Memory B cell (primary cell): ENCODE measurements at places on chromosomes 16 and 17.

DNA sequence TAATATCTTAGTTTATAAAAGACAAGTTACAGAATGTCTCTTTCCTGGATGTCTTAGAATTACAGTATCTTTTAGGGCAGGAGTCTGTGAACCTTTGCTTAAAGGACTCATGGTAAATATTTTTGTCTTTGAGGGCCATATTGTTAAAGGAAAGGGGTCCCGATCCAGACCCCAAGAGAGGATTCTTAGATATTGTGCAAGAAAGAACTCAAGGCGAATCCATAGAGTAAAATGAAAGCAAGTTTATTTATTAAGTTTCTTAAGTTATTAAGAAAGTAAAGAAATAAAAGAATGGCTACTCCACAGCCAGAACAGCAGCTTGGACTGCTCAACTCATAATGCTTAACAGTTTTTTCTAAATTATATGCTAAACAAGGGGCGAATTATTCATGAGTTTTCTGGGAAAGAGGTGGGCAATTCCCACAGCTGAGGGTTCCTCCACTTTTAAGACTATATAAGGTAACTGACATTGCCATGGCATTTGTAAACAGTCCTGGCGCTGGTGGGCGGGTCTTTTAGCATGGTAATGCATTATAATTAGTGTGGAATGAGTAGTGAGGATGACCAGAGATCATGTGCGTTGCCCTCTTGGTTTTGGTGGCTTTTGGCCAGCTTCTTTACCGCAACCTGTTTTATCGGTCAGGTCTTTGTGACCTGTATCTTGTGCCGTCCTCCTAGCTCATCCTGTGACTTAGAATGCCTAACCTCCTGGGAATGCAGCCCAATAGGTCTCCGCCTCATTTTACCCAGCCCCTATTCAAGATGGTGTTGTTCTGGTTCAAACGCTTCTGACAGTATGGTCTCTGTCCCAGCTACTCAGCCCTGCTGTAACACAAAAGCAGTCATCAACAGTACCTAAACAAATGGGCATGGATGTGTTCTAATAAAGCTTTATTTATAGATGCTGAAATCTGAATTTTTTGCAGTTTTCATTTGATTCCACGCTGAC is 53.2 kb downstream of the BMERB1 start:
- no peak for DNase-seq

- no peak for DNase-seq
These were observed 14.2 kb downstream of the SPHK1 start for GRCh38 chr17:76398523-76399174.

DNA sequence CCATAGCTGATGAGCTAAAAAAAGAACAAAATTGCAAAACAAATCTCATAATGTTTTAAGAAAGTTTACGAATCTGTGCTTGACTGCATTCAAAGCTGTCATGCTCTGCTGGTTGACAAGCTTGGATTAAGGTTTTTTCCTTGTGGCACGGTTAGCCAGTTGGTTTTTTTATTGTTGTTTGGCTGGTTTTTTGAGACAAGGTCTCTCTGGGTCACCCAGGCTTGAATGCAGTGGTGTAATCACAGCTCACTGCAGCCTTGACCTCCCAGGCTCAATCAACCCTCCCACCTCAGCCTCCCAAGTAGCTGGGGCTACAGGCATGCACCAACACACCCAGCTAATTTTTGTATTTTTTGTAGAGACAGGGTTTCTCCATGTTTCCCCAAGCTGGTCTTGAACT is 45.7 kb downstream of the PHKB start:
- no peak for DNase-seq

- peak; percentile 25 for DNase-seq
These were observed 61.7 kb upstream of the LGALS9 start for GRCh38 chr17:27569257-27569722.

GRCh38 chr17:4074831-4075495 is 67.9 kb downstream of the ZZEF1 start:
- DNase-seq: no peak

- peak; percentile 51 for DNase-seq
These were observed 9.4 kb upstream of the CPSF4L start for GRCh38 chr17:73271072-73271471.

DNA sequence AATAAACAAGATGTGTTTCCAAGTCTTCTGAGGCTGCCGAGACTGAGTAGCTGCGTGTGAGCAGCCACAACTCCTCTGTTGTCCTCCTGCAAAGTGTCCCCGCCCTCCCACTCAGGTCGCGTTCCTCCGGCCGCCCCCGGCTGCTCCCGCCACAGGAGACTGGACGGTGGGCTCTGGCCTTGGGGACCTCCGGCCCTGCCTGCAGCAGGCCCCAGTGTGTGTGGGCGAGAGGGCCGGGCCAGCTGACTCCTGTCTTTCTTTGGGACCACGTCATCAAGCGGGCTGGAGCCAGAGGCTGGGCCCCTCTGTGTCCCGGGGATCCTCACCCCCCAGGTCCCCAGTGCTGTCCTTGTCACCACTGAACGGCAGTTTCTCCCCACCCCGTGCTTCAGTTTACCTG is 175.3 kb downstream of the NPIPB11 start:
- no peak for DNase-seq

GRCh38 chr17:28505986-28506665 is at the start of gene FOXN1:
FOXN1 (plus strand) TSS chr17:28506348; CDS start chr17:28523970, 17,622 bp downstream.
- no peak for DNase-seq

DNA sequence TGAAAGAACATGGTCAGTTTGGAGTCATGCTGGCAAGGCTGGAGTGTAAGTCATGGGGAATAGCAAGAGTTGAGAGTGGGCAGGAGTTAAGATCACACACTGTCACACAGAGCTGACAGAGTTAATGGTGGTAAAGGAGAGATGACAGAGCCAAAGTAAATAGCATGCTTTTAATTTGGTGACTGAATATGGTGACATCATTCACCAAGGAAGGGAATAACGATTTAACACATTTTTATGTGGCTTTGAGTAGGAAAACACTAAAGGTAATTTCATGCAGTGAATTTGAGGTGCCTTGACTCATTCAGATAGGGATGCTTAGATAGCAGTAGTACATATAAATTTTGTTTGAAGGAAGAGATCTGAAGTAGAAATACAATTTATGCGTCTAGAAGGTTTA is 42.1 kb downstream of the SYNRG start:
- DNase-seq: no peak

DNA sequence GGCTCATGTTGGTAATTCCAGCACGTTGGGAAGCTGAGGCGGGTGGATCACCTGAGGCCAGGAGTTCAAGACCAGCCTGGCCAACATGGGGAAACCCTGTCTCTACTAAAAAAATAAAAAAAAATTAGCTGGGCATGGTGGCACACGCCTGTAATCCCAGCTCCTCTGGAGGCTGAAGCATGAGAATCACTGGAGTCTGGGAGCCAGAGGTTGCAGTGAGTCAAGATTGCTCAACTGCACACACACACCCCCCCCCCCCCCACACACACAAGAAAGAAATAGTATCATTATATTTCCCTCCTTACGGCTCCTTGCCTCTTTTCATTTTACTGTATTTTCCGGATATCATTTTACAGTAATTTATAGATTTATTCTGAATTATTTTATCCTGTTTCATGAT is 963.1 kb upstream of the GOT2 start:
- DNase-seq: no peak

- DNase-seq: no peak
These were observed 880 bp downstream of the SARM1 start for GRCh38 chr17:28372203-28372944.

DNA sequence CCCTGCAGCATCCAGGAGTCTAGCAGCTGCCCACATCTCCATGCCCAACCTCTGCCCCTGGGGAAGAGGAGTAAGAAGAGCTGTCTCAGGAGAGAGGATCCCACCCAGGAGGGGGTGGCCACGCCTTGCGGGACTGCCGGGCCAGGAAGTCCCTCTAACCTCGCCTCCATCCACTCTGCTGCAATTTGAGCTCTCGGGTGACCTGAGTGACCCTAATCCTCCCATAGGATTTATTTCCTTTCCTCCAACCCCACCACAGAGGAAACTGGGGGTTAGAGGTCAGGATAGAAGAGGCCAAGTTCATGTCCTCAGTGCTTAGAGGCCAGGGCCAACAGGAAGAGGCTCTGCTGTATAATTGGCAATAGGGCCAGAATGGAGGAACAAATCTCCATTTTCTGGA is 22.6 kb upstream of the NGFR start:
- no peak for DNase-seq

DNA sequence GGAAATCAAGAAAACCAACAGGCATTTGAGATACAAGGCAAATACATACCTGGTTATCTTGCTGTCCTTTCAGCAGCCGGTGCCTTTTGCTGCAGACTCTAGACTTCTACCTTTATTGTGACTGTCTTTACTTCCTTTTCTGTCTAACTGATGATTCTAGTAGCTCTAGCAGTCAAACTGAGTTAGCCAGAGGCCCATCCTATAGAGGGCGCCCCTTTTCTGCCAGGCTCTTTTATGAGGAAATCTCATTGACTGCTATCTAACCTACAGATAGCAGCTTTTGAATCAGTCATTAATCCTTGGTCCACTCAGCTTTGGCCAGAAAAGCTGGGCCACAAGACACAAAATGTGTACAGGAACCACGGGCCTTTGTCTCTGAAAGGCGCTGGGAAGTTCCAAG is 87.5 kb upstream of the WSB1 start:
- no peak for DNase-seq

GRCh38 chr16:10862438-10862837 is 14.6 kb upstream of the CIITA start:
- DNase-seq: no peak

DNA sequence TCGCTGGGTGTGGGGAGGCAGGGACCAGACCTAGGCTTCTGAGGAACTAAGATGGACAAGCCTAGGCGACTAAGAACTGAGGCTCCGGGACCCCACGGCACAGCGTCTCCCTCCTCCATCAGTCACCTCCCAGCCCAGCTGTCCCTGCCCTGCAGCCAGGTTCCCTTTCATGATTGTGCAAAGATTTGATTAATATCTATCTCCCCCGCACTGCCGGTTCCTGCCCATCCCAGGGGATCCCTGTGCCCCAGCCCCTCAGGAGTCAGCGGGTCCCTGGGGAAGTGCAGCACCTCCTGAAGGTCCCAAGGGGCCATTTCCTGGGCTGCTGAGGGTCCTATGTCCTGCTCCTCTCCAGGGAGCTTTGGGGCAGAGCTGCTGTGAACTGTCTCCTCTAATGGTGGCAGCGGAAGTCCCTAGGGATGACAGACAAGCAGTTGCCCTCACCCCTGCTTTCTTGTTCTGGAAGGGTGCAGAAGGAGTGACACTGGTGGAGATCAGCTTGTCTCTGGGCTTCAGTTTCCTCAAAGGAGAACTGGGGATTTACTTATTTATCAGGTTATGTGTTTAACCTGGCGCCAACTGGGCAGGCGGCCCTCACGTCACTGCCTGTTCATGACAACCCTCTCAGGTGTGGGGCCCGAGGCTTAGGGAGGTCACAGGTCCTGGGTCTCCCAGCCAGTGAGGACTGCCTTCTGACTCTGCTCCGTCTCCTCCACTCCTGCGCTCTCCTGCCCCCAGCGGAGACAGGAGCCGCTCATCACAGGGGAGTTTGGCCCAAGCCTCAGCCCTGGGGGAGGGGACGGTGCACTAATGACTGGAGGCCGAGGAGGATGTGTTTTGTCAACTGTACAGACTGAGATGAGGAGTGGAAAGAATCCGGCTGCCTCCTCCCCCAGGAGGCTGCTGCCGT is 1.9 kb upstream of the C16orf74 start:
- peak; percentile 54 for DNase-seq

DNA sequence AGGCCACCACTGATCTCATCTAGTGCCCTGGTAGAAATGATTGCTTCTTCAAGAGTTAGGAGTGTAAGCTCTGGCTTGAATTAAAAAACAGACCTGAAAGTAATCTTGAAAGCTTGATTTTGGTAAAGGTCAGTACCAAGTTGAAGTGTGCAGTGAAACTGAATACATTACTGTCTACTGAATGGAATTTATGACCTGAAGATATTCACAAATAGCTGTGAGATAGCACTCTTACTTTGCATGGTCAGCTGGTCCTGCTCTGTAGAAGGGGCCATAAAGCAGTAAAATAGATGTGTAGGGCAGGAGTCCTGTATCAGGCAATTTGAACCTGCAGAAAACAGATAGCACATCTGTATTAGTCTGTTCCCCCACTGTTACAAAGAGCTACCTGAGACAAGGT is 78.6 kb downstream of the MYH13 start:
- DNase-seq: no peak

DNA sequence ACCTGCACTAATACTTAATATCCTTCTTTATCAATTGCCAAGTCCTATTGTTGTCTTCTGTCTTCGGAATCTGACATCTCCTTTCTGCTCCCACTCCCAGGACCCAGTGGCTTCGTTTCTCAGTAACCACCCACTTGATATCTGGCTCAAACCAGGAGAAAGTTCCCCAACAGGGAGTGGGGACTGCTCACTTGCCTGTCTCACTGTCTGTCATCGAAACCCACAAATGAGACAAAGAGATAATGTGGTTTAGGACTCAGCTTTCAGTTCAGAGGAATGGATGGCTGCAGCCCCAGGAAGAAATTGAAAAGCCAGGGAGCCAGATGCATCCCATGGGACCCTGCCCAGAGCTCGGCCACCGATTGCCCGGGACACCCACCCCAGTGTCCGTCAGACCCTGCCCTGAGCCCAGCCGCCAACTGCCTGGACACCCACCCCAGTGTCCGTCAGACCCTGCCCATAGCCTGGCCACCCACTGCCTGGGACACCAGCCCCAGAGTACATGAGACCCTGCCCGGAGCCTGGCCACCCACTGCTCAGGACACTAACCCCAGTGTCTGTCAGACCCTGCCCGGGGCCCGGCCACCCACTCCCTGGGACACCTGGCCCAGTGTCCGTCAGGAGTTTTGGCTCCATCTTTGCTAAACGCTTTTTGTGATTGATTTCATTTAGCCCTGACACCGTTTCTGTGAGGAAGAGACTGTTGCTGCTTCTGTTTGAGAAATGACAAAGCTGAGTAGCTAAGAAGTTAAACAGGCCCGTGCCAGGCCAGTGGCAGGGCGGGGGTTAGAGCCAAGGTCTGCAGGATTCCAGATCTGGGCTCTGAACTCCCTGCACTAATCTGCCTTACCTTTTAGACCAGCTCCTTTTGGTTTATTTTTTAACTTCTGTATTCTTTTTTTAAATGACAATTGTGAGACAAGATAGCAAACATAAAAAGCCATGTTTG is 251.4 kb downstream of the PHKB start:
- no peak for DNase-seq

- no peak for DNase-seq
These were observed 25.5 kb downstream of the SERPINF1 start for GRCh38 chr17:1787301-1787902.

GRCh38 chr17:32265192-32265923 is at the start of gene RHBDL3:
RHBDL3 (plus strand) TSS chr17:32265832; CDS start chr17:32266190, 358 bp downstream.
- DNase-seq: no peak

GRCh38 chr17:64162554-64162953 is 32.6 kb upstream of the ERN1 start:
- DNase-seq: no peak

- no peak for DNase-seq
These were observed 60.7 kb downstream of the WSB1 start for GRCh38 chr17:27354491-27355081.

GRCh38 chr16:81632392-81633146 is 146.5 kb upstream of the PLCG2 start:
- no peak for DNase-seq
